ENCODE measurements at places on chromosomes 2 and 18.

DNA sequence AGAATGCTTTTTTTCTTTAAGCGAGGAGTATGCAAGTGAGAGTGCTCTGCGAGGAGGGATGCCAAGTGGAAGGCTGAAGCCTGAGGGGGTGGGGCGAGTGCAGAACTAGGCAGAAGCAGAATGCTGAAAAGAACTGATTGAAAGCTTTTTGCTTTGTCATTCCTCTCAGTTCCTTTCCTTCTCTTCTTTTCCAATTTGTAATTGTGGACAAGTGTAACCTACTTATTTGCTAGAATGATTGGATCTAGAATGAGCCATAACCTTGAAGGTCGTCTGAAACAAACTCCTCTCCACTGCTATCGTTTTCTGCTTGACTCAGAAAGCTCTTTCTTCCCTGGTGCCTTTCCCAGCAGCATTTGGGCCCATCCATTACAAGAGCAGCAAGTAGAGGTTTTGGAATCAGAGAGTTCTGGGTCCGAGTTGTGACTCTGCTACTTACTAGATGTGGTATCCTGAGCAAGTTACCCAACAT, 115.3 kb downstream of the METTL8 start:
- DNase-seq: no peak

DNA sequence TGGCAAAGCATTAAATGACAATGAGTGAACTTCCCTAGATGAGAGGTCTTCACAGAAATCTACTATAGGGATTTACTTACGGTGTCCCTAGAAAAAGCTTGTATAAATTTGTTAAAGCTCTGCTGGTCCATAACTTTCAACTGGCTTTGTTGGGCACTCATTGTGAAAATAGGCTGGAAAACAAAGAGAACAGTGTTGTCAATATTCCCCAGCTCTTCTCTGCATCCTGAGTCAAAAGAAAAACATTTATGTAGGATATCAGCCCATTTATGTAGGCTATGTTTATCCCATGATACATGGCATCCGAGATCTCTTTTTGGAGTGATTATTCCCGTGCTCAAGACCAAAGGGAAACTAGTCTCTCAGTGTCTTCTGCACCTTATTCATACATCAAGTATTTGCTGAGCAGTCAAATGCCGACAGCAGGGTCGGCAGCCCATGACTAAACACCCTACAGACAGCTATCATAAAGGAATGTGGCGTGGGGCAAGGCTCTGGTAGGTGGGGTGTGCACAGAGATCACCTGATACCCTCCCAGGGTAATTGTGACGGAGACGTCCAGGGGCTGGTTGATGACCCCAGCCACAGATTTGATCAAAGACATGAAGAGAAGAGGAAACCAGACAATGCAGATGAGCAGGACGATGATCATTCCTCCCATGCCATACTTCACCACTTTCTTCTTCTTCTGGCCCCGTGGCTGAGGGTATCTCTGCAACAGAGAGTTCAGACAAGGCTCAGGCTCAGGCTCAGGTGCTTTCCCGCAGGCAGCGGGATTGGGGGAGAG, 155.9 kb downstream of the NAPG start:
- DNase-seq: no peak

DNA sequence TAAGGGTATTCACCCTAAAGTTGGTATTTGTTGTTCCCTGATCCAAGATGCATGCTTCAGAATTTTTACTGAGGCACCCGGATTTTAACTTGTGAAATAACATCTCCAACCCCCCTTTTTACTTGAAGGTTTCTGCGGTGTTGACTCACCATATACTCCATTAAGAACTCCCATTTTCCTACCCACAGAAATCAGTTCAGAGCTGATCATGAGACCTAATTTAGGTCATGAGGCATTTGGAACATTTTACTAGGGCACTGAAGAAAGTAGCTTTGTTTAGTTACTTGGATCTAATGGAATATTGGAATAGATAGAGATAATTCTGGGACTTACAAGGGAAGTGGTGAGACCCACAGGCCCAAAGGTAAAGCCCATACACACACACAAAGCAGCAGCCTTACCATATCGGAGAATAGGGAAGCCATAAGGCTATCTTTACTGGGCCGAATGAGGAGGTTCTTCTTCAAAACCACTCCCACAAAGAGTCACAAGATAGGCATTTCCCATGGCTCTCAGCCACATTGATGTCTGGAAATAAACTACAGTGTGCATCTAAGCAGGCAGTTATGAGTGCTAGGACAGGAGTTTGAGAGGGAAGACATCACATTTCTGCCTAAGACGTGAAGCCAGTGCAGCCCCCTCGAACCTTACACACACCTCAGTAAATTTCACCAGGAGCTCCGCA, 681.0 kb upstream of the LRRTM4 start:
- no peak for DNase-seq

- no peak for DNase-seq
These were observed 1325.0 kb upstream of the CDH2 start for GRCh38 chr18:29501952-29502351.

- no peak for DNase-seq
These were observed 834.8 kb downstream of the CPS1 start for GRCh38 chr2:211391189-211391567.
